Stimulated activated CD8-positive, alpha-beta memory T cell treated with anti-CD3 and anti-CD28 coated beads, Interleukin-4, amount 100 ng/mL, for 1 hour (primary cell): ENCODE measurements at places on chromosomes 16 and 17.

DNA sequence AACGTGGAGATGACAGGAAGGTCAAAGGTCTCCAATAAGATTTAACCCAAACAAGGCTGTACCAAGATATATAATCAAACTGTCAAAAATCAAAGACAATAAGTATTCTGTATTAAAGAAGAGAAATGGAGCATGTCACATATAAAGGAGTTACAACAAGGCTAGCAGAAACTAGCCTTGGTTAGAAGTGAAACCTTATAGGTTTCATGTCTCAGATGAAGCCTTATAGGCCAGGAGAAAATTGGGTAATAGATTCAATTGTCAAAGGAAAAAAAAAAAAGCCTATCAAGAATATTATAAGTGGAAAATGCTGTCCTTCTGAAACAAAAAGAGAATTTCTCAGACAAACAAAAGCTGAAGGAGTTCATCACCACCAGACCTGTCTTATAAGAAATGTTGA, 419.4 kb downstream of the CDH11 start:
- no peak for DNase-seq

DNA sequence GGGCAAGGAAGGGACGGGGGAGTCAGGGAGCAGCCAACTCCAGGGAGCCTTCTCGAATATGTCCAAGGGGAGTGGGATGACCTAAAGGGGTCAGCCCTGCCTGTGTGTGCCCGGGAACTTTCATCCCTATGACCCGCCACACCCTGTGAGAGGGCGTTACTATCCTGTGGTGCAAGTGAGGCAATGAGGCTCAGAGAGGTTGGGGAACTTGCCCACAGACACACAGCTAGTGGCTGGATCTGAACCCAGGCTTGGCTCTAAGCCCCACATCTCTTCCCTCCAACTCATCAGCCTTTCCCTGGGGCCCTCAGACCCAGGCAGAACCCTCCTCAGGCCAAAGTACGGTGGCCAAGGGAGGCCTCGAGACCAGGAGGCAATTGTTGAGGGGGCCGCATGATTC, 23.2 kb downstream of the JUP start:
- DNase-seq = no peak

- DNase-seq = no peak
These were observed 100.9 kb upstream of the MON1B start for GRCh38 chr16:77090062-77090461.

- DNase-seq = no peak
These were observed 664 bp downstream of the NQO1 start for GRCh38 chr16:69725480-69726312.

DNA sequence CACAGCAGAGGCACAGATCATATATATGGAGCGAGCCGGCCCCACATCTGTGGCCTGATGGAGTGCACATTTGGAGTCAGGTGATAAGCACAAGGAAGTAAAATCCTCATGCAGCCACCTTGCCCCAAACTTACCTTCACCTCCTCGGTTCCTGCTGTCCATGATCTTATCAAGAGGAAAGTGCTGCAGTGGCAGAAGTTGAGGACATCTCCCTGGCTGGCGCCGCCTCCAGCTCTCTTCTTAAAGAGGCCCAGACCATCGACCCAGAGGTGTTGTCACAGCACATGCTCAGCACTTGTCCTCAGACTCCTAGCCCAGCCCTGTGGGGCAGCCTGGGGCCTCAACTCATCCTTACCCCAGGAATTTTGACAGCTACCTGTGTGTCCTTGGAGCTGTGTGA, 212.5 kb downstream of the CCDC182 start:
- DNase-seq = no peak

DNA sequence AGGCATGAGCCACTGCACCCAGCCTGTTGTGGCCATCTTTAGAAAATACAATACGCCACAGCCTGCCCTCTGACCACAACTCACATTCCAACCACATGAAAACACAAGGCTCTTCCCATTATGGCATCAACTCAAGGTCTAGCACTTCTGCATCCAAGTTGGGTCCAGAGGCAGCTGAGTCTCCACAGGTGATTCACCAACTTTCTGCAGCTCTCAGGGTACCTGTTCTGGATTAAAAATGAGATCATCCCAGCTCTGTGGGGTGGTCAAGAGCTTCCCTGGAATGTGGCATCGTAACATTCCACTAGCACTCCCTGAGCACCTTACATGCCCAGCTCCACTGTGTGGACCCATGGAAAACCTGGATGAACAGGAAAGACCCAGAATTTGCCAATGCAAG, 9.9 kb upstream of the GUCY2D start:
- DNase-seq = no peak
